CD4-positive, alpha-beta memory T cell (primary cell): ENCODE measurements at places on chromosomes 11 and 22. TPM values are rescaled to one million over a fixed set of nuclear protein-coding genes. Genes with fewer than 3 reads are reported as not detected.
A peak's percentile ranks its signal among the peaks of the same experiment; 100 is the strongest.

DNA sequence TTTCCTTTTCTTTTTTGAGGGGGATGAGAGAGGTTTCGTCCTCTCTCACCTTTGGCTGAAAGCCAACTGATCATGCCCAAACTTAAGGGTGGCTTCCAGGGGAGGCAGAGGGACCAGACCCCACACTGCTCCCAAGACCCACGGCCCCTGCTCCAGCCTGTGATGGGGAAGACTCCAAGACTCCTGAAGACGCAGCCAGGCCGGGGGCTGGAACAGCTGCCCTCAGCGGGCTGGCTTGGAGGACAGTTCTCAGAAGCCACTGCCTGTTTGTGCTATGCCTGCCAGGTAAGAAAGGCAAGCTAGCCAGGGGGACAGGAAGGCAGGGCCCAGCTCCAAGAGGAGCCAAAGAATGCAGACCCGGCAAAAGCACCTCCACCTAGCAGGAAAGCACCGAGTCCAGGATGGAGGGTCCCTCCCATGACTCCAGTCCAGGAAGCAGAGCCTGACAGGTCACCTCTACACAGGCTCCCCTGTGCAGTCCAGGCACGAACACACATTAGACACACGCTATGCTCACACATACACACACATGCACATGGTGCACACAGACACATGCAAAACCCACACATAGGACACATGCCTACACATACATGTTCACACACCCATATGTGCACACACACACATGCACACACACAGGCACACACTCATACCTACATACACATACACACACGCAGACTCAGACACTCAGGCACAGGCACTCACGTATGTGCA is 31.3 kb downstream of the GNB1L start:
- no peak for DNase-seq

TTC38 gene
- 8.2 TPM for polyA plus RNA-seq

DNA sequence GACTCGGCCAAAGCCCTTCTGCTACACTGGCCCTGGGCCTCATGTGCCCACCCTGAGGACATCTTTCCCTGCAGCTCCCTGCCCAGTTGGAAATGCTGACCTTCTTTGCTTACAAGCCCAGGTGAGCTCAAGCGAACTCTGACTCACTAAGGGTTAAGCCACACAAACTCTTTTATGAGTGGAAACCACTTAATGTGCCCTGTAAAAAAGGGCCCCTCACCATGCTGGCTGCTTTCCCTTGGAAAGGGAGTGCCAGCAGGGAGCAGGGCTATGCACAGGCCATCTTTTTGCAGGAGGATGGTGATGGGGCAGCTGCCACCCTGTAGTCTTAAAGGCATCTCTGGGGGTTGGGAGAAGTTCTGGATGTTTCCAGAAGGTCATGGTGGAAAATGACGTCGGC is 18.7 kb downstream of the EHF start:
- no peak for DNase-seq

GRCh38 chr11:86641537-86642261 is 30.7 kb downstream of the ME3 start:
- DNase-seq, result no peak

ART1 gene
- polyA plus RNA-seq, result not detected

POTEH gene
- not detected for polyA plus RNA-seq

DNA sequence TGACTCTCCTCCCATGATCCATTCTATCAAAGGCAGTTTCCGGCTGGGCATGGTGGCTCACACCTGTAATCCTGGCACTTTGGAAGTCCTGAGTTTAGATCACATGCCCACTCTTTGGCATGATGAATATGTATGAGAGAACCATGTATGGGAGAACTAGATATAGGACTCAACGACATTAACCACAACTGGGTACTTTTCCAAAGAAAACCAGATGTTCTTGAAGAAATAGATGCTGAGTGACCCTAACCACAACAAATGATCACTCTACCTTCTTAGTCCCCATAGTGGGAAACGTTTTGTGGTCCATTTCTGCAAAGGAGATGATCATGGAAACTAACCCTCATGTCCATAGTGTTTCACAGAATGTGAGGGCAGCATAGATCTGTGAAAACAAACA is 13.6 kb downstream of the FJX1 start:
- no peak for DNase-seq

DNA sequence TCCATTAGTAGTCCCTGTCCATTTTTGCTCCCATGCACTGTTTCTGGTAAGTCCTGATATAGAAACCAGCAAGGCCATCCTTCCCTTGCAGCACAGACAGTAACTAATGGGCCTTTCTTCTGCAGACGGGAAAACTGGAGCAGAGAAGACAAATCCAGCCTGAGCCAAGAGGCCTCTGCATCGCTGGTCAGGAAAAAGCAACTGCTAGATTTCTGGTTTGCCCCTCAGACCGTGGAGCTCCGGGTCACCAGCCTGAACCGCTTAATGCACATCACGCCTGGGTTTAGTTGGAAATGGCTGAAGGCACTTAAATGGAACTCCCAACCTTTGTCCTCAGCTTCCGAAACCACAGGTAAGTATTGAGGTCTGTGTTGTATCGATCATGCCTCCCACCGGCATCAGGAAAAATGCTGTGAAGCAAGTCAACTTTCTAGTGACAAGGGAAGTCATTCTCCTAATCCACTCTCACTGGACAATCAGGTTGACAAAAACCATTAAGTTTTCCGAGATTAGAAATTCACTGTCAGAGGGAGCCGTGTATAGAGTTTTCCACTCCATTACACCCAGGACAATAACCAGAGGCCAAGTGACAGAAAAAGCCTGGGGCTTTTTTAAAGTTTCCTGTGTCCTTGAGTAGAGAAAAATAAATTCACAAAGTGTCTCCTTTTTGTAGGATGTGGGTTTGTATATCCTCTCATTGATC is 14.8 kb upstream of the LMO2 start:
- DNase-seq, result no peak

OR52I2 gene
- not detected for polyA plus RNA-seq

DNA sequence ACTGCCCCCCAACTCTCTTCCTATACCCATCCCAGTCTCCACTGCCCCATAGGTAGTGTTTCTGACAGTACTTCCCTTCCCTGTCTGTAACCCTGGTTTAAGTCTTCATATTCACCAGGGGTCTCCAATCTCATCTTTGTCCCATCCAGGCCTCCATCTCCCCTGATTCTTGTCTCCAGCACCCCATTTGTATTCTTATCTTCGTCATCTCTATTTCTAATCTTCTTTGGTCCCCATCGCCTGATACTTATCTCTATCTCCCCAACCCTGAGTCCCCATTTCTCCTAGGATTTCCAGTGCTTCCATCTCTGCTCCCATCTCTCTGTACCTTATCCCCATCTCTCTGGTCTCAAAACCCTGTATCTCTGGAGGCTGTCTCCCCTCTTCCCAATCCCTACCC is 1.8 kb downstream of the PHOX2A start:
- DNase-seq, result no peak

DNA sequence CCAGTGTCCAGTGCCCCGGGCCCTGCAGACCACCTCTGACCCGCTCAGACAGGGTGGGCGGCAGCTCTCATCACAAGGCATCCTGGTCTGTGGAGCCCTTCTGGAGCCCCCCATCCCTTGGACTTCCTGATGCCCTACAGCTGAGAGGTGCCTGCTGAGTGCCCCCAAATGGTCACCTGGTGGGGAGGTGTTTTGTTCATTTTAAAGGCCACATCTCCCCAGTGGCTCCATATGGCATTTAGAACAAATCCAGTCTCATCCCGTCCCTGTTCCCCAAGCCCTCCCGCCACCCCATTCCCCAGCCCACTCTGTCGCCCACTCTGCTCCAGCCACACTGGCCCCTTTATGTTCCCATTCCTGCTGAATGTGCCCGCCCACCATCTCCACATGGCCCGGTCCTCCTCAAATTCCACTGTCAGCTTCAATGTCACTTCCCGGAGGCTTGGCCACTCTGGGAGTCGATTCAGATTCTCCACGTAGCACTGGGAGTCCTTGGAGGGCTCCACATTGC is 32.8 kb downstream of the OSBPL5 start:
- DNase-seq, result no peak

DNA sequence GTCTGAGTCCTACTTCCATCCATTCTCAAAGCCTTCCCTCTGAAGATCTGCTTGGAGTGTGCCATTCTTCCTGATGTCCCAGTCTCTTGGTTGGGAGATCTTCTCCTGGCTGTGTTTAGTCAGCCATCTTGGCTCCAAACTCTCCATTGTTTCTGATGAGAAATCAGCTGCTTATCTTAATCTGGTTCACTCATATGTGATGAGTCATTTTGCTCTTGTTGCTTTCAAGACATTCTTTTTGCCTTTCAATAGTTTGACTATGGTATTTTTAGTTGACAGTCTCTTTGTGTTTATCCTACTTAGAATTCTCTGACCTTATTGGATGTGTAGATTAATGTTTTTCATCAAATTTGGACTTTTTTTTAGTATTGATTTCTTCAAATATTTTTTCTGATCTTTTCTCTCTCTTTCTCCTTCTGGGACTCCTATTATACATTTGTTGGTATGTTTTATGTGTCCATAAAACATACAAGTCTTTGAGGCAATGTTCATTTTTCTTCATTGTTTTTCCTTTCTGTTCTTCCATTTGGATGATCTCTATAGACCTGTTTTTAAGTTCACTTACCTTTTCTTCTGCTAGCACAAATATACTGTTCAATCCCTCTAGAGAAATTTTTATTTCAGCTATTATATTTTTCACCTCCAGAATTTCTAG is 77.2 kb upstream of the CLPB start:
- DNase-seq, result no peak

DNA sequence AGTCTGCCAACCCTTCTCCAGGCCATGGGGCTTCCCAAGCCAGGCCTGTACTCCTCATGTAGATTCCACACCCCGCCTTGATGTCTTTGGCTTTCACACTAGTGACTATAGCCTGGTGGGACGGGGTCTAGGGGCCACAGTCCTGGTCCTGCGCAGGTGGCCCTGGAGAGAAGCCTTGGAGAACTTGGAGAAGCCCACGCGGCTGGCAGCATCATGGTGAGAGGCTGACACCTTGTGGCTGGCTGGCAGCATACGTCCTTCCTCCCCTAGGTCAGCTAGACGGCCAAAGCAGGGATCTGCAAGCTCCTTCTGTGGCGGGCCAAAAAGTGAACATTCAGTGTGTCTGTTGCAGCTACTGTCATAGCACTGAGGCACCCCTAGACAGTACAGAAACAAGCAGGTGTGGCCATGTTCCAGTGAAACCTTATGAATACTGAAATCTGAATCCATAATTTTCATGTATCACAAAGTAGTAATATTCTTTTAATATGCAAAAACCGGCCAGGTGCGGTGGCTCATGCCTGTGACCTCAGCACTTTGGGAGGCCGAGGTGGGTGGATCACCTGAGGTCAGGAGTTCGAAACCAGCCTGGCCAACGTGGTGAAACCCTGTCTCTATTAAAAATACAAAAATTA is 42.0 kb downstream of the FAM83F start:
- peak; percentile 35 for DNase-seq

GRCh38 chr22:21982338-21982965 is at the start of gene TOP3B:
TSS of gene TOP3B (minus strand) at chr22:21982787. CDS start at chr22:21975709, 7,078 bp downstream.
- DNase-seq, result peak; percentile 76

GRCh38 chr22:19723983-19724827 is 866 bp downstream of the GP1BB start:
- no peak for DNase-seq

DERL3 gene
- 0.25 TPM for polyA plus RNA-seq

TREH gene
- polyA plus RNA-seq, result not detected

DNA sequence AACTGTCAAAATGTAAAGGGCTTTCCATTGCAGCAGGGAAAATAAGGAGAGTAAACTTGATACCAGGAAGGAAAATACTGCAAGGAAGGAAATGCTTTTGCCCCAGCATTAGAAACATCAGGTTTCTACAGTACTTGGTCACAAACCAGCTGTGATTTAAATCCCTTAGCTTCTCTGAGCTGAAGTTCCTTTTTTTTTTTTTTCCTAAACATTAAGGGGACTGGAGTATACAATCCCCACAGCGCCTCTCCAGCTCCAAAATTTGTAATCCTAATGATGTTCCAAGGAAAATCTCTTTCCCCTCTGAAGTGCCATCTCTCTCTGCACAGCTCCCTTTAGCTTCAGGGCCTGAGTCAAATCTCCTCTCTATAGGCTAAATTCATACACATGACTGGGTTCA is 220.5 kb upstream of the PITPNB start:
- no peak for DNase-seq

PRG3 gene
- not detected for polyA plus RNA-seq

GGTLC3 gene
- not detected for polyA plus RNA-seq

- DNase-seq, result peak; percentile 37
Observed at GRCh38 chr11:10930224-10930971, 72.5 kb upstream of the ZBED5 start.

- no peak for DNase-seq
Observed at GRCh38 chr11:120578596-120579154, 67.1 kb downstream of the GRIK4 start.

GRCh38 chr11:101458161-101458560 is 125.6 kb downstream of the TRPC6 start:
- no peak for DNase-seq

GRCh38 chr11:125287491-125288210 is 123.1 kb downstream of the PKNOX2 start:
- no peak for DNase-seq

- DNase-seq, result no peak
Observed at GRCh38 chr11:128194216-128194615, 393.1 kb downstream of the ETS1 start.

TCF20 gene
- 0.72 TPM for polyA plus RNA-seq

GRCh38 chr11:47869544-47870393 is 21.6 kb upstream of the NUP160 start:
- no peak for DNase-seq

DNA sequence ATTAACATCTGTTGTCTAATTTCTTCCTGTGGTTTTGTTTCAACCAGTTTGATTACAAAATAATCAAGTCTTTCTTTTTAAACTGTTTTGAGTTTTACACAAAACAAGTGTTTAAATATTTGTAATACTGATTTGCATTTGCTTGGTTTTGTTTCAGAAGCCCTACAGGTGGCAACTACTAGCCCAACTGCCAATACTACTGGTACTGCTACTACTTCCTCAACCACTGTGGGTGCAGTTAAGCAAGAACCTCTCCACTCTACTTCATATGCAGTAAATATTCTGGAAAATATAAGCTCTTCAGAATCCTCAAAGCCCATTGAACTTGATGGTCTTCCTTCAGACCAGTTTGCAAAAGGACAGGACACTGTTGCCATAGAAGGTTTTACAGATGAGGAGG is 61.1 kb downstream of the QSER1 start:
- DNase-seq, result no peak

GRCh38 chr11:105867742-105868141 is 154.3 kb downstream of the MSANTD4 start:
- no peak for DNase-seq

GRCh38 chr22:48941903-48942575 is 885.6 kb downstream of the BRD1 start:
- DNase-seq, result no peak

TMPRSS5 gene
- not detected for polyA plus RNA-seq

DNA sequence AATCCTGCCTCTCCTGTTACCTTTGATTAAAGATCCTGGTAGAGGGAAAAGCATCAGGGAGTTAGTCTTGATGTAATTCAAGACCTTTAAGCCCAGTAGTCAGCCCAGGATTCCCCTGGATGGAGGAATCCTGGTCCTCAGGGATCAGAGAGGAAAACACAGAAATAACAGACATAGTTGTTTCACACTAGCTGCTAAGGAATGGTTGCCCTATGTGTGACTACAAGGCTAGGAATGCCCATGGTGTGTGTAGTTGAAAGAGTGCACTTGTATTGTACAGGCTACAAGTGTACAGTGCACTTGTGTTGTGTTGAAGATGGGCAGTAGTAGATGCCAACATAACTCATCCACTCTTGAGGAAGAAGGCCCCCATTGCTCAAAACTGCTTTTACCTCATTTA is 226.8 kb downstream of the AASDHPPT start:
- no peak for DNase-seq

CCND1 gene
- 1.00 TPM for polyA plus RNA-seq

FGF4 gene
- polyA plus RNA-seq, result not detected
